ENCODE measurements at places on chromosomes 7 and 10.

GRCh38 chr10:96270571-96270970, 798 bp downstream of the BLNK start:
- DNase-seq, result no peak

DNA sequence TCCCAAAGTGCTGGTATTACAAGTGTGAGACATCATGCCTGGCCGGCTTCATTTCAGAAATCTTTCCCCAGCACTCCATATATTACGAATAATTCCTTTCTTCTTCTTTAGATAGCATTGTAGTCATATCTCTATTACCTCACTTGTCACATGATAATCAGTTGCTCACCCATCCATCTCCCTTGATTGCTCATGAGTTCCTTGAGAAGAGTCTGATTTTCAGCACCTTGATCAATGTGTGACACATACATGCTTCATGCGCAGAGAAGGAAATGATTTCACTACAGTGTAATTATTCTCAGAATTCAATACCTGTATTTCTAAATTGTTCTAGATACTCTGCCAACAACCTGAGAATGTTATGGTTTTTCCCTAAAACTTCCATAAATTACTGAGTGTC, 26.7 kb upstream of the GGCT start:
- DNase-seq, result no peak

DNA sequence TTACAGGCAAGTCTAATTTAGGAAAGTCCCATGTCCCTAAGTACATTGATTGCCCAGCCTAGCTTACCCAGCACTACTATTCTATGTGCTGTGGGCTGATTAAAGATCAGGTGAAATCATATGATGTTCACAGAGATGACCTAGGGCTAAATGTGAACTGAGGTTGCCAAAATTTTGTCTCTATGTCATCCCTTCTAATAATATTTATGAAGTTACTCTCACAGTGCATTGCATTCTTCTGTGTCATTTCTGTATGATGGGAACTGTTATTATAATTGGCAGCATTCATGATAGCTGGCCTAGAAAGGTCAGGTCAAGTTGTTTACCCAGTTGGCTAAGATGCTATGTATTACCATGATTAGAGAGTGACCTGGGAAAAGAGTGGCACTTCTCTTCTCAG, 2.8 kb upstream of the PDK4 start:
- no peak for DNase-seq

DNA sequence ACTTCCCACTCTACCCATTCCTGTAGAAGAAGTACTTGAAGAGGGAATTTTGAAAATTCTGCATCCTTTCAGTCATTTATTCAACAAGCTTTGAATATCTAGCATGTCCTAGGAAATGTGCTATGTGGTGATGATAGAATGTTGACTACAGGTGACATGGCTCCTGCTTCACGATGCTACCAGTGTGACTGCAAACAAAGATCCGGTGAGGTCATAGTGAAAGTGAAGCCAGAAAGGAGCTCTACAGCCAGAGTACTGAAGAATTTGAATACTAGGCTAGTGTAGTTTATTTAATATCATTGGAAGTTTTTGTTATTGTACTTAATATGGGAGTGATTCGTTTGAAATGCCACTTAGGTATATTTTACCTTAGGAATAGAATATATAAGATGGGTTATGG, 348.1 kb downstream of the TFEC start:
- DNase-seq, result no peak

Measured in D341Med (cell line).